ENCODE measurements at places on chromosomes 4 and X.

GRCh38 chr4:68176500-68176899 is 46.8 kb upstream of the TMPRSS11F start:
- DNase-seq, result no peak

DNA sequence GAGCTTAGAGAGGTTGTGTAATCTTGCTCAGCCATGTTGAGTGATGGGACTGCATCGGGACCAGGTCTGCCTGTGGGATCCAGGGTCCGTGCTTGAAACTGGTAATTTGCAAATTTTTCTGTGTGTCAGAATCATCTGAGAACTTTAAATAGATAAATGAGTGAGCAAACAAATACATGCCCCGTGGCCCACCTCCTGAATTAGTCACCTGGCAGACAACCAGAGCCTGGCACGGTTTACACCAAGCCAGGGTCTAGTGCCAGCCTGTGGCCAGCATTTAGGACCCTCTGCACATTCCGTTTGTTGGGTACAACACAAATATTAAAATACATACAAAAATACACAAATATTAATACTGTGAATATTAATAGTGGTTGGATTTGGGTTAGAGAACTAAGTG is 90.6 kb upstream of the STOX2 start:
- DNase-seq, result no peak

DNA sequence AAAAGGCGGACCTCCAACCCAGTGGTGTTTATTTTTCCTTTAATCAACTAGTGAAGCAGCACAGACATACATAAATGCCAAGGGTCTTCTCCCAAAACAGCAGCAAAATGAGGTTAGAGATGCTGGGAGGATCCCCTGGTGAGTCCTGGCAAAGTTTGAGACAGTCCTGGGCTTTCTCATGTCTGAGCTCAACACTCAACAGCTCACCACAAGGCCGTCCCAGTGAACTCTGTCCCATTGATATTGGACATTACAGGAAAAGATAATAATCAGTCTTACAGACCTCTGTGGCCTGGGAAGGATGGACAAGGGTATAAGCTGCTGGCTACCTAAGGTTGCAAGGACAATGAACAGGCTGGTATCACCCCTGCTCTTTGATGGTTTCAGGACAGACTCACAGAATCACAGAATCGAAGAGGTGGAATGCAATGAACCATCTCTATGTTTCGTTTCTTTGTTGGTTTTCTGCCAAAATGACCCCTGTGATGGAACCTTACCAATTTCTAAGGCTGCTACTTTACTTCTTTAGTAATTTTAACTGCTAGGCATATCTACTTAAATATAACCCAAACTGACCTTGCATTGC is 551.8 kb downstream of the RAB28 start:
- DNase-seq, result no peak

- no peak for DNase-seq
Observed at GRCh38 chrX:94576367-94577004, 902.5 kb downstream of the FAM133A start.

- no peak for DNase-seq
Observed at GRCh38 chr4:22301253-22301652, 214.6 kb downstream of the ADGRA3 start.

DNA sequence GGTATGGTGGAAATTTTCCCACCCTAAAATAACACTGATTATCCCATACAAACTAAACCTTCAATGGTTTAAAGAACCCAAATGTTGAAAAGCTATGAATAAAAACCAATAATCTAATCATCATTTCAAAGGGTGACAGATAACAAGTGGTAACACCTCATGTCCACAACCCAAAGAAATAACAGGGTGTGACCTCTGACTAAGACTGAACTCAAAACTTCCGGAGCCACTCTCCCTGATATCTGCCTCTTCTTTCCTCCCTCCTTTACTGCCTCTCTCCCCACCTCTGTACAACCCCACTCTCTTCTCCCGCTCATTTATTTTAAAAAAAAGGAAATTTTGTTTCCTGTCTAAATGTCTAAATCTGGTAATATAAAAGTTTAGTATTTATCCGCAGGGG is 11.5 kb downstream of the FBXW7 start:
- no peak for DNase-seq

GRCh38 chr4:186902361-186902760 is 178.7 kb upstream of the FAT1 start:
- DNase-seq, result no peak

DNA sequence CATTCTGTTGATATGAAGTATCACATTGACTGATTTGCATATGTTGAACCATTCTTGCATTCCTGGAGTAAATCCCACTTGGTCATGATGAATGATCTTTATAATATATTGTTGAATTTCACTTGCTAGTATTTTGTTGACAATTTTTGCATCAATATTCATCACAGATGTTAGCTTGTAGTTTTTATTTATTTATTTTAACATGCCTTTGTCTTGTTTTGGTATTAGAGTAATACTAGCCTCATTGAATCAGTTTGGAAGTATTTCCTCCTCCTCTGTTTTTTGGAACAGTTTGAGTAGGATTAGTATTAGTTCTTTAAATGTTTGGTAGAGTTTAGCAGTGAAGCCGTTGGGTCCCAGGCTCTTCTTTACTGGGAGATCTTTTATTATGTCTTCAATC is 13.9 kb upstream of the ADH1C start:
- no peak for DNase-seq

DNA sequence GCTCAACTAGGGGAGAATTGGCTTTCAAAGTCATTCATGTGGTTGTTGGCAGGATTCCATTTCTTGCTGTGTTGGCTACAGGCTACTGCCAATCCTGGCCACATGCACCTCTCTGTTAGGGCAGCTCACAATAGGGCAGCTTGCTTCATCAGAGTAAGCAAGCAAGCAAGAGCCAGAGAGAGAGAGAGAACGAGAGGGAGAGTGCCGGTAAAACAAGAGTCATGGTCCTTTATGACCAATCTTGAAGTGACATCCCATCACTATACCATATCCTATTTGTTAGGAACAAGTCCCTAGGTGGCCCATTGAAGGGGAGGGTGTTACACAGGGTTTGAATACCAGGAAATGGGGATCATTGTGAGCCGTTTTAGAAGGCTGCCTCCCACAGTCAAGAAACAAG is 33.0 kb upstream of the TLR2 start:
- no peak for DNase-seq

DNA sequence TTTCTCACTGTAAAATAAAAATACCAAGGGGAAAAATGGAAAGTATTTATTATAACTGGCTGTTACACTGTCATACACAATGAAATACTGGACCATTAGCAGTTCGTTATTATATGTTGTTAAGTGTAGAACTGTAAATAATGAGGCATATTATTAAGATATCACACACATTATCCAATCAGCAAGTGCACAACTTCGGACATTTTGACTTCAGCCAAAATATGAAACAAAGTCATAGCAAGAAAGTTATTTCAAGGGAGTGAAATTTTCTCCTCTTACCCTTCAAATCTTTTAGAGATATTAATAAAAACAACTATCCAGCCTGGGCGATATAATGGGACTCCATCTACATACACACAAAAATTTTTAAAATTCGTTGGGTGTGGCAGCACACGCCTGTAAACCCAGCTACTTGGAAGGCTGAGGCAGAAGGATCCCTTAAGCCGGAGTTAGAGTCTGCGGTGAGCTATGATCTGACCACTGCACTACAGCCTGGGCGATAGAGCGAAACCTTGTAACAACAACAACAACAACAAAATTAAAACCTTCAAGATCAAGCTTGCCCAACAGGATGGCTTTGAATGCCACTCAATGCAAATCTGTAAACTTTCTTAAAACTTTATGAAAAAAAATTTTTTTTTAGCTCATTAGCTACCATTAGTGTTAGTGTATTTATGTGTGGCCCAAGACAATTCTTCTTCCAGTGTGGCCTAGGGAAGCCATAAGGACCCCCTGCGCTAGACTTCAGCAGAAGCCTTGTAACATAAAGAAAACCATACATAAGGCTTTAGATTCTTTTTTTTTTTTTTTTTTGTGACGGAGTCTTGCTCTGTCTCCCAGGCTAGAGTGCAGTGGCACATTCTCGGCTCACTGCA is 1.3 kb upstream of the CISD2 start:
- no peak for DNase-seq

DNA sequence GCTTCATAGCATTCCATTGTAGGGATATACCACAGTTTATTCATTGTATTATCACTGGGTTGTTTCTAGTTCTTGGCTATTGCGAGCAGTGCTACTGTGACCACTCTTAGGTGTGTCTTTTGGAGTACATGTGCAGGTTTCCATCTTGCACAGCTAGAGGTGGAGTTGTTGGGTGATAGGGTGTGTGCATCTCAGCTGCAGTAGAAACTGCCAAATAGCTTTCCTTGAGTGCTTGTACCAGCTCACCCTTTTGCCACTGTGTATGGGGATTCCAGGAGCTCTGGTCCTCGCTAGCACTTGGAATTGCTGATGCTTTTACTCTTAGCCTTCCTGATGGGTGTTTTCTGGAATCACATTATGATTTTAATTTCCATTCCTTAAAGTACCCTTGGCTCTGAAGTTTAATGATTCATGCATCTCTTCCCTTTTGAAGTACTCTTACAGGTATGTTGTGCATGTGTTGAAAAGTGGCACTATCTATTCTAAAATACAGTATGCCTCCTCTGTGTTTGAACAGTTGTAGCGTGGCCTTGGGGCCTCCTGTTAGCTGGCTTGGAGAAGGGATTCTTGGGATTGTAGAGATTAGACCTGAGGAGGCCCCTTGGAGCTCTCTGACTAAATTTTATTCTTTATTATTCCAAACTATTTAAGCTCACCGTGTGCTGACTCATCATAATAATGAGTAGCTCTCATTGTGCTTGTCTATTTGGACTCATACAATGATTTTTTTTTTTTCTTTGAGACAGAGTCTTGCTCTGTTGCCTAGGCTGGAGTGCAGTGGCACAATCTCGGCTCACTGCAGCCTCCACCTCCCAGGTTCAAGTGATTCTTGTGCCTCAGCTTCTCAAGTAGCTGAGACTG is 38.4 kb downstream of the HTT start:
- no peak for DNase-seq

DNA sequence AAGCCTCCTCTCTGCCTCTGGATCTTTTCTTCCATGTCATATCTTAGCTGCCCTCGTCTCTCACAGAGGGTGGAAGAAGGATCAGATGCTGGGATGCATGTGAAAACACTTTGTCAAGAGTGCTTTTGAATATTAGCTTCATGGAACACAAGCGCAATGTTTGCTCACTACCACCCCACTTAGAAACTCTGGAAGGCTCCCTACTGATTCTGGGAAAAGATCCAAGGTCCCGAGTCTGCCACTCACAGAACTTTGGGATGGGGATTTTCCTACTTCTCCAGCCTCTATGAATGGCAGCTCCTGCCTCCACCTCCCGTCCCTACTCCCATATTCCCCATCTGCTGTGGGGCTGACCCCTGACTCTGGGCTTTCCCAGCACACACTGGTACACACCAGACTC is 40.2 kb upstream of the CRMP1 start:
- no peak for DNase-seq

GRCh38 chrX:39613997-39614679 is 483.6 kb downstream of the BCOR start:
- DNase-seq, result no peak

DNA sequence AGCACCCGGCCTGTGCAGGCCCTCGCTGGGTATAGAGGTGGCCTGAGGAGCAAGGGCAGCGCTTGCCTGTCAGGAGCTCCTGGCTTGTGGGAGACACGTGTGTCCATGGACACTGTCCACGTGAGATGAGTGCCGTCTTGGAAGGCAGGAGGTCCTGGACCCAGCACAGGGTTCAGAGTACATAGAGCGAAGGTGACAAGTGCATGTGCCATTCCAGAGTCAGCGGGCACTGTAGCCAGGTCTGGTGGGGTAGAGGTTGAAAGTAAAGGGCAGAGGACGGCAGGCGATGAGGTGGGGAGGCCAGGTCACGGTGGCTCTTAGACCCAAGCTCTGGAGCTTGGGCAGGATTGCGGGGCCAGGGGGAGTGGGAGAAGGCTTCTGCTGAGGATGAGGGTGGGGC is 28.4 kb upstream of the TADA2B start:
- DNase-seq, result no peak

- no peak for DNase-seq
Observed at GRCh38 chrX:630007-630611, 482 bp upstream of the SHOX start.

DNA sequence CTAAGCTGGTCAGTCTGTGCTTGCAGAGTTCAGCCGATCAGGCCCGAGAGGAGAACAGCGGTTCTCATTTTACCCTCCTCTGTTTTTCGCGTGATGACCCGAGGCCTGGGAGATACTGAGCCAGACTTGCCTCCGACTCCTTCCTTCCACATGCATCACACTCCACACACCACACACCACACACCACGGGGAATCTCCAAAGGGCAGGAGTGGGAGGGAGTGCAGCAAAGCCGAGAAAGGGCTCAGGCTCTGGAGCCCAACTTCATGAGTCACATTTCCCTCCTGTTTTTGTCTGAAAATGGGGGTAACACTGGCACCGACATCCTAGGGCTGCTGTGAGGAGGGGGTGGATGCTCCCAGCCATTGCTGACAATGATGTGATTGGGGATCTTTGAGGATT is 38.9 kb downstream of the TKTL1 start:
- no peak for DNase-seq

DNA sequence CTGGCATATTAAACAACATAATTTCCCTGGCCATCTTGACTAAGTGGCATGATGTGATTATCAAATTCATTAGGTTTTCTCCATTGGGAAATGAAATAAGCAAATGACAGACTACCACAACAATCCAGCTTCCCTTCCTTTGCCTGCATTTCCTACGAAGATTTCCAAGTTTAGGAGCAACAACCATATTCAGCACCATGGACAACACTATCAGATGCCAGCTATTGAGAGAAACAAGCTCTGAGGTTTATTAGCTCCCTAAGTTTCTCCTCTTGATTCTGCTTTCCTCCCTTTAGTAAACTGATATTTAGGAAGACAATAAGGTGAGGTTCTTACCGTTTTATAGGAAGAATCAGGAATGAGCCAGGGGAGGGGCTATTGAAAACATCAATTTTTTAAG is 36.2 kb downstream of the DCX start:
- DNase-seq, result no peak

- DNase-seq, result no peak
Observed at GRCh38 chrX:15724911-15725310, 13.2 kb upstream of the CA5B start.

DNA sequence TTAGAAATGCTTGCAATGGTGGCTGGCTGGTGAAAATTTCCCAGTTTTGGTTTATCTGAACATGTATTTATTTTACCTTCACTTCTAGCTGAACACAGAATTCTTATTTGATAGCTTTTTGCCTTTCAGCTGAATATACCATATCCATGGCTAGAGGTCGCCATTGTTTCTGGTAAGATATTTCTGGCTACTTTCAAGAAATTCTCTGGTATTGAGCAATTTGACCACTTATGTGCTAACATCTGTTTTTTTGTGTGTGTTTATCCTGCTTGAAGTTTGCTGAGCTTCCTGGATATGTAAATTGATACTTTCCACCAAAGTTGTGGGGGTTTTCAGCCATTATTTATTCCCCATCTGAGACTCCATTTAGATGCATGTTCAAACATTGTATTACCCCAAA is 75.4 kb downstream of the FBXW7 start:
- no peak for DNase-seq

- no peak for DNase-seq
Observed at GRCh38 chrX:68914479-68914946, 85.7 kb downstream of the EFNB1 start.

GRCh38 chr4:72538006-72538405 is 31.0 kb downstream of the ADAMTS3 start:
- no peak for DNase-seq
